ENCODE measurements at places on chromosomes 1 and 21.

- peak; percentile 91 for DNase-seq
Observed at GRCh38 chr1:154627257-154628120, 19.5 kb upstream of the ADAR start.

GRCh38 chr1:209600541-209600940 is 17.0 kb downstream of the CAMK1G start:
- no peak for DNase-seq

DNA sequence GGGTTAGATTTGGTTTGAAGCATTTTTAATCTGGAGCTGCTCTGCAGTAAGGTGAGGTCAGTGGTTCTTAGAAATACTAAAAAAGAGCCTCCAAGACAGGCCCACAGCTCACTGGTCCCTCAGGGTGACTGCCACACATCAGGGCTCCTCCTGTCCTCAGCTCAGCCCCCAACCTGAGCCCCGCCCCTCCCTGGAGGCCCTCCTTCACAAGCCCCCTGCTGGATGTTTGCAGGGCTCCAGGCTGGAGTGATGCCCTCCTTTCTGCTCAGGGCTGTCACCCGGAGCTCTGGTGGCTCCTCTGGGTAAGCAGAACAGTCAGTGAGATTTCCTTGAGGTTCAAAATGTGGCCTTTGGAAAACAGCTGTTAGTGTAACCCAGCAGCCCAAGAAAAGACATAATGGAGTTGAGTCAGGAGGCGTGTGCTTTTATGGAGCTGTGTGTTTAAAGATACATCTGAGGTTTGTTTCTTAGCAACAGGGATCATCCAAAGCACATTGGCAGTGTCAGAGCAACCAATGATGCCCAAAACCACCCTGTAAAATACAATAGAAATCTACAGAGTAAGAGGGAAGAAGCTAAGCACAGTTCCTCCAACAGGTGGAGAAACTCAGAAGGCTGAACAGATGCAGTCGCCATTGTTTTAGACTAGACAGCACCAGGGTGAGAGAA is 21.4 kb downstream of the STUM start:
- peak; percentile 45 for DNase-seq

- DNase-seq: peak; percentile 75
Observed at GRCh38 chr1:111570781-111571181, 48.8 kb upstream of the RAP1A start.

- DNase-seq: peak; percentile 28
Observed at GRCh38 chr1:59396387-59396786, 99.5 kb downstream of the FGGY start.

- DNase-seq: no peak
Observed at GRCh38 chr1:82400521-82400920, 599.8 kb downstream of the ADGRL2 start.

DNA sequence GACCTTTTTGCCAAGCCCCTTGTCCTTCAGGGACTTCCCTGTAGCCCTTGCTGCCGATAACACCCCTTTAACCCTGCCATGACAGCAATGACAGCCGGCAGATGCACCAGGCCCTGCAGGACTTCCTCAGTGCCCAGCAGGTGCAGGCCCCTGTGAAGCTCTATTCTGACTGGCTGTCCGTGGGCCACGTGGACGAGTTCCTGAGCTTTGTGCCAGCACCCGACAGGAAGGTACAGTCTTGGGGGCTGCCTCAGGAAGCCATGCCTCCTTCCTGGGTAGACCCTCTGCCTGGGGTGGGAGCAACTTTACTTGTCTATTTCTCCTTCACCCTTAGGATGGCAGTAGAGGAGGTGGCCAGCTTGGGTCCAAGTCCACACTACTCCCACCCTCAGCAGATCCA is 16.1 kb upstream of the PADI6 start:
- DNase-seq: no peak

DNA sequence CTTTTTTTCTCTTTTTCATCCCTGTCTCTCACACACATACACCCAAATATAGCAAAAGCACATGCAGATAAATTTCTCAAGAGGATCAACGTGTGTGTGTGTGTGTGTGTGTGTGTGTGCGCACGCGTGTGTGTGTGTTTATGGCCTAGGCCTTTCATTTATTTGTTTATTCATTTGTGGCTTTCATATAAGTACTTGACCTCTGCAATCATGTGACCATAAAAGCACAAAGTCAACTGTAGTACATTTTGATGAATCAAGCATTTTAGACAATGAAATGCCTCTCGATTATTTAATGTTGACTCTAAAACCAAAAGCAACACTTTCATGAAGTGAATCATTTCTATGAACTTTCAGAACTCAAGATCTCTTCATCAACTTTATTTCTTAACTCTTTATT is 194.1 kb upstream of the ADGRL2 start:
- no peak for DNase-seq

- no peak for DNase-seq
Observed at GRCh38 chr1:53478502-53478818, 19.3 kb downstream of the DMRTB1 start.

DNA sequence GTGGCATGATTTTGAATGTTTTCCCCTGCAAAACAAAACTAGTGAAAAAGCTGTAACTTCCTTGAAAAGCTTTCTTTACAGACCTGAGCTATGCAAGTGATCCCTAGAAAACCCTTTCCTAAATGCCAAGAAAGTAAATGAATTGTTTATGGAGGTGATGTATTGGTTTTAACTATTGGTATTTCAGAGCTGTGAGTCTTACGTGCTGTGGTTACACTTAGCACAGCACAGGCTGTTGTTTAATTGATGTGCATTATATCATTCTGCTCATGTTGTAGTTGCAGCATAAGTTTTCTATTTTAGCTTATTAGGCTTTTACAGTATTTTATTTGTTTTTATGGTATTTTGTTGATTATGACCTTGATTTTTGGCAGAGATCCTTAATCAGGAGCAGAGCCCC is 74.1 kb upstream of the DYNLT5 start:
- DNase-seq: no peak

GRCh38 chr1:238006779-238007178 is 116.1 kb upstream of the ZP4 start:
- DNase-seq: no peak

GRCh38 chr1:234730770-234731568 is 121.0 kb upstream of the IRF2BP2 start:
- no peak for DNase-seq

GRCh38 chr1:103256490-103256889 is 148.2 kb upstream of the COL11A1 start:
- DNase-seq: no peak

DNA sequence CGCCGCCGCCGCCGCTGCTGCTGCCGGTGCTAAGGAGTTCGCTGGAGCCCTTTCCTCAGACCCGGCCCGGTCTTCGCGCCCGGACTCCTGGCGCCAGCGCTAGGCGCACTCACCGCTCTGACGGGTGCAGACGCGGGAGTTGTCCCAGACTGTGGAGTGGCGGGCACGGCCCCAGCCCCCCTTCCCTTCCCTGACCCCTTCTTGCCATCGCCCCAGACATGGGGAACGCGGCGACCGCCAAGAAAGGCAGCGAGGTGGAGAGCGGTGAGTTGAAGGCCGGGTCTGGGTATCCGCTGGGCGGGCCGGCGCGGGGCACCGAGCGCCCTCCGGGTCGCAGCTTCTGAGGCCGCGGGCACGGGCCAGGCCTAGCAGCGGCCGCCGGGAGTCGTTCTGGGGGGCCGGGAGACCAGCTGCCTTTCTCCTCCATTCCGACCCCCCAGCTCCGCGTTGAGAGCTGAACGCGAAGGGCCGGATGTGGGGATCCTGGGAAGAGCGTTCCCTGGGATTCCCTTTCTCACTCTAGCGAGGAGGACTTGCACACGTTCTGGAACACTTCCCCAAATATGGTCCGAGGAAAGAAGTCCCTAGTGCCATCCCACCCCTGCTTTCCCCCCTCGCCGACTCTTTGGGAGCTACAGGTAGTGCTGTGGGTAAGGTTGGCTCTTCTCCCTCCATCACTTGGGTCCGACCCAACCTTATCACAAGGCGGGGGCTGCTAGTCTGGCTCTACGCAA is 65.8 kb upstream of the PRKACB start:
- no peak for DNase-seq

- no peak for DNase-seq
Observed at GRCh38 chr1:85615586-85616363, 35.2 kb downstream of the CCN1 start.

DNA sequence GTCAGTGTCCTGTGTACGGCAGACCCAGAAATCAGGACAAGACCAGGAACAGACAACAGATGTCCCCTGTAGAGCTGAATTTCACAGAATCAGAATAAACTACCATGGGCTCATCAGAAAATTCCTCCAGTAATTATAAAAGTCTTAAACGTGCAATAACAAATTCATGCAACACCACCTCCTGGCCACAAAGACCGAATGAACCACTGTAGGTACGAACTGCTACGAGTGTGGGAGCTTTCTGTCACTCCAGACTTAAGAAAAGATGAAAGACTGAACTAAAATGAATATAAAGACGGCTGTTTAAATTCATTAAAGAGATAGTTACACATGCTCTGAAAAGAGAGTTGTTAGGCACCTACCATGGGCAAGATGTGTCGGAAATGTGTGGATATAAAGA is 333.5 kb downstream of the RRAGC start:
- no peak for DNase-seq

GRCh38 chr1:173646656-173647055 is 11.5 kb downstream of the TEX50 start:
- no peak for DNase-seq

GRCh38 chr1:21586222-21586621 is 77.0 kb downstream of the ALPL start:
- DNase-seq: no peak

DNA sequence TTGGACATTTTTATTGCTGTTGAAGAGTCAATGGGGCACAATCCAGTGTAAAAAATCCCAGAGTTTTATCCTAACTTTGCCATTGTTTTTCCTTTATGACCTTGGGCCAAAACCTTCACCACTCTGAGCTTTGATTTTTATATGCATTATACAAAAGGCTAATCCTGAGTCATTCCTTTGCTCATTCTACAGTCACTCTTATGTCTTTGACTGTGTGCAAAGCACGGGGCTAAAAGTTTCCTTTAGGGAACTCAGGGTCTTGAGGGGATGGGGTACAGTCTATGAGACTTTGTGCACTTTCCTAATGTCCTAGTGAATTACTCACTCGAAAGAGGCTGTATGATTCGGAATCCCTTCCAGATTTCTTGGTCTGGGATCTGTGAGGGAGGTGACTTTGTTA is 543.2 kb upstream of the CAMK1G start:
- DNase-seq: no peak

DNA sequence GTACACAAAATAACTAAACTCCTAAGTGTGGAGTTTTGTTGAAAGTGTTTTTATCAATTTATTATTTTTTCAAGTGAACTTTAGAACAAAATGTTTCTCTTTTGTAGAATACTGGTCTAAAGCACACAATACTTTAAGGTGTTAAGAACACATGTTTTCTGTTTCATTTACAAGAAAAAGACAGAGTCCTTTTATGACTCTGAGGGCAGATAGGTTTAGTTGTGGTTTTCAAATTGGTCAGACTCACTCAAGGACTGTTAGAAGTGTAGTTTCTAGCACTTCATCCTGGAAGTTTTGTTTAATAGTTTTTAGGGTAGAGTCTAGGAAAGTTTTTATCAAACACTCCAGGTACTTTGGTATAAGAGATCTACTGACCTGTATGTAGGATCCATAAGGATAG is 376.5 kb downstream of the LRRIQ3 start:
- DNase-seq: no peak

- DNase-seq: no peak
Observed at GRCh38 chr1:29326123-29326522, 89.8 kb downstream of the PTPRU start.

DNA sequence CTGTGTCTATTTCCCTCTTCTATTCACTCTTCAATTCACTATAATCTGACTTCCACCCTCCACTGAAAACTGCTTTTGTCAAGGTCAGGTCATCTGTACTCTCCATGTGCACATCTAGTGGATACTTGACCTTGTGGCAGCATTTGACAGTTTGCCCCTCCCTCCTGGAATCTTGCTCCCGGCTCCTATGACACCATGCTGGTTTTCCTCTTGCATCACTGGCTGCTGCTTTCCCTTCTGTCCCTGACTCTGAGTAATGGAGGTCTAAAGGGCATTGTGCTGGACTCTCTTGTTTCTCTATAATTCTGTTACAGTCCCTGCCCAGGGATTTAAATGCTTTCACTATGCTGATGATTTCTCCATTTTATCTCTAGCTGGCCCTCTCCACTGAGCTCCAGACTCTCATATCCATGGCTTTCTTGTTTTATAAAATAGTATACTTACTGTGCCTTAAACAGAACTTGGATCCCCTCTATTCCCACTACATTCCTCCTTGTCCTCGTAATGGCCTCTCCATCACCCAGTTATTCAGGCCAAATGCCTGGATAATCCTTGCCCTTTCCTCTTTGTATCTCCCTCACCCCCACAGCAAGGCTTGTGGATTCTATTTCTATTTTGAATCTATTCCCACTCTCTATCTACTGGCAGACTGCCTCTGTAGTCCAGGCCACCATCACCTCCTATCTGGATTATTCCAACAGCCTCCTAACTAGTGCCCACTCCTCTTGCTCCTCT is 36.8 kb upstream of the PODN start:
- no peak for DNase-seq

GRCh38 chr1:118988186-118989005 is at the start of gene TBX15:
TBX15 (minus strand) TSS chr1:118988343; CDS start chr1:118987795, 548 bp downstream.
- no peak for DNase-seq

GRCh38 chr1:14565090-14565489 is 33.4 kb upstream of the KAZN start:
- no peak for DNase-seq

DNA sequence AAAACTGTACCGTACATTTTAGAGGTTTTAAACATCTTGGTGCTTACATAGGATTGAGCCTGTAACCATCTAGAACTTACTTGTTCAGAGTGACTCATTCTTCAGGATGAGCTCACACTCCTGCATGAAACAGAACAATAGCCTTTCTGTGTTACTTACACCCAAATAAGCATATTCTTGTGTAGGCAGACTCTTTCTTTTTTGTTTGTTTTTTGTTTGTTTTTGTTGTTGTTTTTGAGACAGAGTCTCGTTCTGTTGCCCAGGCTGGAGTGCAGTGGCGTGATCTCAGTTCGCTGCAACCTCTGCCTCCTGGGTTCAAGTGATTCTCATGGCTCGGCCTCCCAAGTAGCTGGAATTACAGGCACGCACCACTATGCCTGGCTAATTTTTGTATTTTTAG is 3.8 kb upstream of the CA6 start:
- DNase-seq: peak; percentile 38

GRCh38 chr21:40652436-40652835 is 194.5 kb downstream of the DSCAM start:
- DNase-seq: no peak

DNA sequence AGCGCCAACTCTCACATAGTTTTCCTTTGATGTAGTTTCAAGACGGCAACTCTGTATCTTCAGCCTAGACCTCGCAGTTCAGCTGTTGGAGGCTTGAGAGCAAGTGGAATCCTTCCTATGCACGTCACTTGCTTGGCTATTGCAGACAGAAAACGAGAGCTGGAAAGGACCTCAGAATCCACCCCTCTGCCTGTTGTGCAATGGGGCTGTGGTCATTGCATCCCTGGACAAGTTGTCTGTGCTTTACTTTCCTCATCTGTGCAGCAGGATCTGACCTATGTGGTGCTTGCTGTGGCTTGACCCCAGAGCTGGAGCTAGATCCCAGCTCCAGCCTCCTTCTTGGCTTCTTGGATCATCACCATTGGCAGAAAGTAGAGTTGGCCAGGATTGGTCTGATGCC is 50.0 kb upstream of the IGSF21 start:
- no peak for DNase-seq

Data from NB4 (cell line).